Stimulated activated memory B cell treated with anti-CD40 and anti-IgM and Interleukin-4, amounts not matched to agents 10 μg/mL and 1 μg/mL and 100 μg/mL, for 72 hours (primary cell): ENCODE measurements at places on chromosomes 1 and 21.

- ATAC-seq = no peak
Measured at GRCh38 chr1:64155278-64155677, 48.1 kb upstream of the UBE2U start.

DNA sequence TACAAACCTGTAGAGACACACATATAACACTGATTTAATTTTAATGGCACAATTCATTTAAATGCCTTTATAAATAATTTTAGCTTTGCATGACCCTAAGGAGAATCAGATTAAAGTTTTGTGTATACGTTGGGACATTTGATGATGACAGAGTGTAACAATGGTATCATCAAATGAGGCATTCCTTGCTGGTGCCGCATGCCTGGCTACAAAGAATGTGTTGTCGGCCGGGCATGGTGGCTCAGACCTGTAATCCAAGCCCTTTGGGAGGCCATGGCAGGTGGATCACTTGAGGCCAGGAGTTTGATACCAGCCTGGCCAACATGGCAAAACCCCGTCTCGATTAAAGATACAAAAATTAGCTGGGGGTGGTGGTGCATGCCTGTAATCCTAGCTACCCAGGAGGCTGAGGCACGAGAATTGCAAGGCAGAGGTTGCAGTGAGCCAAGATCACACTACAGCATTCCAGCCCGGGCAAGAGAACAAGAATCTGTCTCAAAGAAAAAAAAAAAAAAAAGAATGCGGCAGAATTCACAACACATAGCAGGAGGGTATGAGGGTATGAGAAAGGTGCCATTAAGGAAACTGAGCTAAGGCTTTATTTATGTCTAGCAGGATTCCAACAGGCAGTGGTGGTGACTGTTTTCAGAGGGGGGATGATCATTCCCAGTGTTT is 58.9 kb downstream of the PTPN14 start:
- ATAC-seq = no peak

- peak; percentile 79 for ATAC-seq
Measured at GRCh38 chr1:116667575-116668105, at the start of gene IGSF3. TSS of gene IGSF3 (minus strand) at chr1:116667733. CDS start at chr1:116666326, 1,407 bp downstream.

DNA sequence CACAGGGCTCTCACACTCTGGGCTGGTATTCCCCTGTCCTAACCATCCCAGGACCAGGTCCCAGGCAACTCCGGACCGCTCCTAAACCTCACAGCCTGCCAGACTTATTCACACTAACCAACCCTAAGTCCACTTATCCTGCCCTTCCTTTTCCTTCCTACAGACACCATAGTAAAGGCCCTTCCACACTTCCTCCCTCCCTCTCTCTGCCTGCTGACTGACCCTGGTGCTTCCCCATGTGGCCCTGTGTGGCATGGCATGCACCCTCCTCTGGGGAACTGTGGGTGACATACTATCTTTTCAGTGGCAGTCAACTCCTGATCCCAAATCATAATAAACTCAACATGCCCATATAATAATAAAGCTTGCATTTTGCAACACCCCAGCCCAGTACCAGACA is 155.1 kb upstream of the DNAH14 start:
- ATAC-seq = no peak

DNA sequence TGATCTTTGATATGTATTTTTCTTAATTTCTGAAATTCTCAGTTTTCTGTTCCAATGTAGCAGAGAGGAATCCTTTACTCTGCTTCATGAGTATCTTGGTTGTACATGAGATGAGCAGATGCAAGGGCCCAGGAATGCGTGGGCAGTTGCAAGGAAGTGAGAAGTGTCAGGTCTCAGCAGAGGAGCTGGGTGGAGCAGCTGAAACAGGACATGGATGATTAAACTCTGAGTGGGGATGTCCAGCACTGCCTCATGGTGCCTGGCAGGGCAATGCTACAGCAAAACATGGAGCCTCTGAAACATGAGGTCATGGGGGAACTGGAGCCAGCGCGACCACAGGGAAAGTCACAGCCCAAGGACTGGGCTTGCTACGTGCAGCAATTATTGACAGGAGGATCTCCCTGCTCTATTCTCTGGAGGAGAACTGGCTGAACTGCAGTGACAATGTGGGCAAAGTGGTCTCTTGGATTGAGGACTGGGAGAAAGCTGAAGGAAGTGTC is 48.4 kb downstream of the COLGALT2 start:
- peak; percentile 95 for ATAC-seq

- no peak for ATAC-seq
Measured at GRCh38 chr1:108718927-108719655, 6.4 kb downstream of the FNDC7 start.

DNA sequence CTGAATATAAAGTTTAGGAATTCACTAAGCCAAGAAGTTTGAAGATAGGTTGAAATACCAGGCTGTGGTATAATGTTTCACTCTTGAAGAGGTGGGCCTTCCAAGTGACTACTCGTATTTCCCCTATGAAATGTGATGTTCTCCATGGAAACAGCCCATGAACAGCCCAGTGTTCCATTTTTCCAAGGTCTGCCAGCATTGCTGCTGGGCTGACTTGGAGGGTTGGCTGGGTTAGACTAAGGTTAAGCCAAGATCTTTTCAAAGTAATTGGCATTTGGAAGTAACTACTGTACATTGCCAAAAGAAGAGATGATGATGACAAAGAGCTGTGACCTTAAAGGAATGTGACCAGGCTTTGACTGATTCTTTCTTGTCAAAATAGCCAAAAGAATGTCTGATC is 73.8 kb downstream of the RPE65 start:
- no peak for ATAC-seq

DNA sequence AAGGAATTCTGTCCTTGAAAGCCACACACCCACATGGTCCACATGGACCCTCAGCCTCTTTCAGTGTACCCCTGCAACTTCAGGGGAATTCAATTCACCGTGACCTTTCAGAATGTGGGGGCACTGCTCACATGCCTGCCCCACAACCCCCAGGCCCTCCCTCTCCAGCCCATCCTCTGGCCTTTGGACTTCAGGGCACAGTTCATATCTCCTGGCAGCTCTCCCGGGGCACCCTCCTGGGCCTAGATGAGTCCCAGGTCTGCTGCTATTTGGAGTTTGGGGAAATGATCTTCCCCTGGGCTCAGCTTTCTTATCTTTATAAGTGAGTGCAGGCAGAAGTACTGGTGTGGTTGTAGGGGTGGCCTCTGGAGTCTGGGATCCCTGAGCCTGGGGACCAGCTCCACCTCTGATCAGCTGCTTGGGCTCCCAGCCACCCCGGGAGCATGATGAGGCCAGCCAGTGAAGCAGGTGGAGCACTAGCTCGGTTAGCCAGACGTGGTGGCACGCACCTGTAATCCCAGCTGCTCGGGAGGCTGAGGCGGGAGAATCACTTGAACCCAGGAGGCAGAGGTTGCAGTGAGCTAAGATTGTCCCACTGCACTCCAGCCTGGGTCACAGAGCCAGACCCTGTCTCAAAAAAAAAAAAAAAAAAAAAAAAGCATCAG is 15.8 kb downstream of the C1orf167 start:
- ATAC-seq = no peak

GRCh38 chr1:153573351-153573750 is 7.7 kb upstream of the S100A2 start:
- ATAC-seq = no peak

DNA sequence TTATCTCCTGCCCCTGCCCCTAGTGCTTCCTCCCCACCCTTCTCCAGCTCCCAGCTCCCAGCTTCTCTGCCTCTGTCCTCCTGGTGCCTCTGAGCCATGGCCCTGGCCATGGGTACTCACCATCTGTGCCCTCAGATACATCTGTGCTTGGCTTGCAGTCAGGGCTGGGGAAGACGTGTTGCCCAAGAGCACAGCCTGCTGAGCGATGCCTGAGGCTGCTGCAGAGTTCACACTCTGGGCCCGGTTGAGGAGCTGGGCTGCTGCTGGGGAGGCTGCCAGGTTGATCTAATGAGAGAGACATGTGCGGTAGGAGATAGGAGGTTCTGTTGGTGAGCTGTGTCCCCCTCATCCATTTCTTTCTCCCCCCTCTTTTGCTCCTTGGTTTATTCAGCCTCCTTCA is 49.4 kb upstream of the A3GALT2 start:
- no peak for ATAC-seq

- ATAC-seq = no peak
Measured at GRCh38 chr1:63621075-63621474, 27.9 kb downstream of the PGM1 start.

- ATAC-seq = no peak
Measured at GRCh38 chr1:185813401-185813979, 79.3 kb downstream of the HMCN1 start.

DNA sequence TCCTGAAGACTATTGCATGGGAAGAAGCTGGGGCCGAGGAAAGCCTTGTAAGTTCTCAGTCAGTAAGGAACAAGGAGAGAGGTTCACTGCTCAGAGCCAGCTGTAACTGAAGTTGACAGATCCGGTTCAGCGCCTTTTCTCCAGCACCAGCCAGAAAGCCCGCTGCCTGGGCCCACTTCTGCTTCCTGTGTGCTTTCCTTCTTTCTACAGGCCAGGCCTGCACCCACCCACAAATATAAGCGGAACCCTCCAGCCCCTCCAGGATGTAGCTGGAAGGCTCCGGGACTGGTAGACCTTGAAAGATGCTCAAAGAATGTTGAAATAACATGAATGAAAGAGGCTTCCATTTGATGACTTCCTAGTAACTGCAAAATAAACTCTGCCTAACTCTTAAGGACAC is 38.8 kb downstream of the PARP1 start:
- ATAC-seq = peak; percentile 70

DNA sequence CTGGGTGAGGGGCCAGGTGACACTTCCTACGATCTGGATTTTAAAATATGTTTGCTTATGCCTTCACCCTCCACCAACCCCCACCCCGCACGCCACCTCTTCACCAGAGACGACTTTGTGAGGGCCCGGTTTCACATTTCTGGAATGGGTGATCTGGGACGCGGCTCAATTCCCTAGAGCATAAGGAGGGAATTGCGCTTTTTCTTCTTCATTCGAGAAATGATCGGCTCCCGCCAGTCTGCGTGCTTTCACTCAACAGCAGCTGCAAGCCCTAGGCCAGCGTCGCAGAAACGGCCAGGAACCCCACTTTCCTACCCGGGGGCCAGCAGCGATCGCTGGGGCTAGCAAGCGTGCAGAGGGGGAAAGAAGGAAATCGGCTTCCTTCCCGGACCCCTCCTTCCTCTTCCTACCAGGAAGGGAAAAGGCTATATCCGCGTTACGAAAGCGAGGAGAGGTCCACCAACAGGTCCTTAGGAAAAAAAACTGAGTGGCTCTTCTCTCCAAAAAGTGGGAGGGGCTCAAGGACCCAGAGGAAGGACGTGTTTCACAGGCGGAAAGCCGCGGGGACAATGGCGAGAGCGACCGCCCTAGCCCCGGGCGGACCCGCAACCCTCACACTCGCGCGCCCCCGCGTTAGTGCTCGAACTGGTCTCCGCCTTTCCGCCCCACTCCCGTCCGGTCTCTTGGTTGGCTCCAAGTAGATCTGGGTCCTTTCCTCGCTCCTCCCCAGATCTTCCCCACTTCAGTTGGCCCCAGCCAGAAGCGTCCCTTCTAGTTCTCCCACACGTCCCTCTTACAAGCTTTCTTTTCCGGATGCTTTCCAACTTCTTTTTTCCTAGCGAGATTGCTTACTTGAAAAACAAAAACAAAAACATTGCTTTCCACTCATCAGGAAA is 1.1 kb upstream of the ADAMTS1 start:
- ATAC-seq = no peak

- peak; percentile 86 for ATAC-seq
Measured at GRCh38 chr1:27525296-27526272, 35.6 kb upstream of the WASF2 start.

DNA sequence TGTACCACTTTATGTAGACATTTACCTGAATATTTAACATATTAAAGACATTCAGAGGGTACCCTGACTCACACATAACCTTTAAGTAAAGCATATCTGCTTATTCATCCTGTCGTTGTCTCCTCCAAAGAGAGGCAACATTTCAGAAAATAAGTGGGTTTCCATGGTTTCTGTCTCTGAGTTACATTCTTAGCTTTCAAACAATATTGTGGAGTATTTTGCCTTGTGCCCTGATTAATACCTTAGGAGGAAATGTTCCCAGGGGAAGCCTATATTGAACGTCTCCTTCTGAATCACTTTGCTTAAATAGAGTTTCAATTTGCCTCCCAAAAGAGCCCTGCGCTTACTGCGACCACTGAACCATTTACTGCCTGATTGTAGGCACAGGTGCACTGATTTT is 26.1 kb downstream of the PALMD start:
- no peak for ATAC-seq

DNA sequence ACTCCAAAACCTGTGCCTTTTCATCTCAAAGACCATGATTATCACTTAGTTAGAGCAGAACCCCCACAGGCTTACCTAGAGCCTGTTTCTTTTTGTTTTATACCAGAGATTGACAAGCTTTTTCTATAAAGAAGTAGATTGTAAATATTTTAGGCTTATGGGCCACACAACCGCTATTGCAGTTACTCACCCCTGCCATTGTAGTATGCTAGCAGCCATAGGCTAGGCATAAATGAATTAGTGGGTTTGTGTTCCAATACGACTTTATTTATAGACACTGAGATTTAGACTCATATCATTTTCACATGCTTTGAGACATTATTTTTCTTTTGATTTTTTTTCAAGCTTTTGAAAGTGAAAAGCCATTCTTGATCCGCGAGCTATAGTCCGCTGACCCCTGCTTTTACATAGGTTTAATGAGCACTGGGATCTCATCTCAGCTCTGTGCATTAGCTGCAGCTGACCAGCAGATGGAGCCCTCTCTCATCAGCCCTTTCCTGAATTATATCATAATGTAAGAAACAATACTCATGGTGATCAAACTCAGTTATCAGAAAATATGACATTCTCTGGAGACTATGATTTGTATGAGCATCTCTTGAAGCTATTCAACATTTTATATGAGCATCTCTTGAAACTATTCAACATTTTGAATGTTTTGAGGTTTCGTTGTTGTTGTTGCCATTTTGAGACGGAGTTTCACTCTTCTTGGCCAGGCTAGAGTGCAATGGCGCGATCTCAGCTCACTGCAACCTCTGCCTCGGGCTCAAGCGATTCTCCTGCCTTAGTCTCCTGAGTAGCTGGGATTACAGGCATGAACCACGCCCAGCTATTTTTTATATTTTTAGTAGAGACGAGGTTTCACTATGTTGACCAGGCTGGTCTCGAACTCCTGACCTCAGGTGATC is 111.9 kb upstream of the L1TD1 start:
- no peak for ATAC-seq

DNA sequence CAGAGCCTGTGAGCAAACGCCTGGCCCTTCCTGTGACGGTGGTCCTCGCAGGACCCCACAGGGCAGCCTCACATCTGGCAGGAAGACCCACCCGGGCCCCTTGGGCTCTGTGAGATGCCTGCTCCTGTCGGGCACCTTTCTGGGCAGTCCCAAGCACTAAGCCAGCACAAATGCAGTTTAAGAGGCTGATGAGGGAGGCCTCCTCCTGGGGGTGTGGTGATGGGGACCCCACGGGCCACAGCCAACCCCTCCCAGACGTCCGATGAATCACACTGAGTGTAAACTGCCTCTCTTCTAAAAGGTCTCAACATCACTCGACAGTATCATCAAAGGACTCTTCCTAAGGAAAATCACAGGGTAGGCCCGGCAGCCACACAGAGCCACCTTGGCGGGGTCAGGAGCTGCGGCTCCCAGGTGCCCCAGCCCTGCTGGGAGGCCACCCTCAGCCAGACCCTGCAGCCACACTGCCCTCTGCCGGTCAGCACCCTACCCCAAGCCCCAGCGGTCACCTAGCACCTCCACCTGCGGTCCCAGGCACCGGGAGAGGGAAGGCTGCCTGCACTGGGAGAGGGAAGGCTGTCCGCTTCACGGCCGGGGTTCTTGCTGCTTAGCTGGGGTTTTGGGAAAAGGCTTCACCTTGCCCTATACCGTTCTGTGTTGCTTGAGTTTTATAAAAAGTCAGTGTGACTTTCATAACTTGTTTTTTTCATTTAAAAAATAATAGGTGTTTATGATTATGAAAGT is 3.9 kb upstream of the PRKCZ start:
- ATAC-seq = no peak

- peak; percentile 74 for ATAC-seq
Measured at GRCh38 chr1:215567491-215568298, 591 bp downstream of the KCTD3 start.
